Activated T-cell treated with anti-CD3 and anti-CD28 coated beads, Interleukin-2, amount 50 U/mL, for 4 hours (primary cell): ENCODE measurements at places on chromosomes 4 and X.

DNA sequence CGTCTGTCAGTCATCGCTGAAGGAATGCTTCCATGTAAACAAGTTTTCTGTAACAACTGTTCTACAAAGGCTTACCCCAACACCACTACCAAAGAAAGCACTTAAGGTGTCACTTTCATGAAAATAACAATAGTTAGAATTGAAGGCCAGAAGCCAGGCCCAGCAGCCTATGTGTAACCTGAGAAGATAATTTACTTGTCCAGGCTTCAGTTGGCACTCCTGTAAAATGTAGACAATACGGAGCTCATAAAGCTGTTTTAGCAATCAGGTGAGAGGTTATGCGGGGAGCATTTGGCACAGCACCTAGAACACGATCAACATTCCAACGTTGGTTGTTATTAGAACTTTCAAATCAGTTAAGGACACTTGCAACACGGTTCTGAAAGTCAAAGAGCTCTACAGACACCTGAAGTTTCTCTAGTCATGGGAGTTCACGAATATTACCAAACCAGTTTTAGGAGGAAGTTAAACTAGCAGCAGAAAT, 15.7 kb downstream of the ADGRA3 start:
- no peak for DNase-seq

- no peak for DNase-seq
These were observed 3.4 kb downstream of the WFS1 start for GRCh38 chr4:6272863-6273660.

DNA sequence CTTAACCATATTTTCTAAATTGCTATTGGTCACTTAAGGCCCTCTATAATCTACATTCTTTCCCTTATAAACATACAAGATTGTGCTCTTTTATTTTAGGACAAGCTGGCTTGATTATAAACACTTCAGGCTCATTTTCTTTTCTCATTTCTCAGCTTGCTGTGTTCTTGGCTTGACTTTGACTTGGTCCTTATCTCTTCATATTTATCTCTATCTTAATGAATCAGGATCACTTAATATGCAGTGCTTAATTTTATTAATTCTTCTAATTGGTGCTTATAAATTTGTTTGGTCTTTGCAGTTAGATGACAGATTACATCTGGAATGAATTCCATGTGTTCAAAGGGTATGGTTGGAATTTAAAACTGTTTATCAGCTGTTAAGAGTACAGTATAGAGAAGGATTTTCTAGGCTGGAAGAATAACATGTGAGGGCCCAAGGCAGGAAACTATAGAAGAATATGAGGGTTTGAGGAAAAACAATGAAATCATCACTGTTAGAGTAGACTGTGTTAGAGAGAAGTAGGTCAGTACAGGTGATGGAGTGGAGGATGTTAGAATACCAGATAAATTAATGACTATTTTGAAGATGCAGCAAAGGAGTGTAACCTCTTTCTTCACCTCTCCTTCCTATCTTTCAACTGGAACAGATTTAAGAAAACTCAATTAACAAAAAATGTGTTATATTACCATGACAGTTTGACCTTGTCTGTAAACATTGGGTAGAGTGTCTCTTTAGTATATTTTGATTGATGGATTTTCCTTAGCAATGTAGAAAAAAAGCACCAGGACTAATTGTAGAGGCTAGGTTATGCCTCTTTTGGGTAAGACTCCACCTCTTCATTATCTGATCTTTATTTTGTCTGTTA, 169.6 kb downstream of the RAPGEF2 start:
- no peak for DNase-seq

- DNase-seq: no peak
These were observed 542 bp downstream of the RNF150 start for GRCh38 chr4:141132709-141133145.

DNA sequence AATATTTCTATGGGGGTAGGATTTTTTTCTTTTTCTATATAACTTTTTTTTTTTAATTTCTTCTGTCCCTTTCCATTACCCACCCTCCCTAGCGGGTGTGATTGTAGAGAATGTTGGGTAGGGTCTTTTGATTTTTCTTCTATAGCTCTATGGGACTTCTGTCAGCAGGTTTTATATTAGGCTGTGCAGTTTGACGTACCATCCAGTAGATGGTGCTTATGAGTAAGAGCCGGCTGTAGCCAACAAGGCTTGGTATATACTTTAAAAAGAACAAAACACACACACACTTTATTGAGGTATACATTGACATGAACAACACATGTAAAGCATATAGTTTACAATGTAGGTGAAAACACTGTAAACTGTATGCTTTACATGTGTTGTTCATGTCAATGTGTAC, 247.9 kb upstream of the POF1B start:
- DNase-seq: no peak

GRCh38 chr4:38894322-38894982, 26.8 kb downstream of the FAM114A1 start:
- no peak for DNase-seq

- no peak for DNase-seq
These were observed 60.8 kb downstream of the MTMR8 start for GRCh38 chrX:64334467-64334866.

- DNase-seq: no peak
These were observed 2.4 kb upstream of the SLIT2 start for GRCh38 chr4:20249333-20249732.

DNA sequence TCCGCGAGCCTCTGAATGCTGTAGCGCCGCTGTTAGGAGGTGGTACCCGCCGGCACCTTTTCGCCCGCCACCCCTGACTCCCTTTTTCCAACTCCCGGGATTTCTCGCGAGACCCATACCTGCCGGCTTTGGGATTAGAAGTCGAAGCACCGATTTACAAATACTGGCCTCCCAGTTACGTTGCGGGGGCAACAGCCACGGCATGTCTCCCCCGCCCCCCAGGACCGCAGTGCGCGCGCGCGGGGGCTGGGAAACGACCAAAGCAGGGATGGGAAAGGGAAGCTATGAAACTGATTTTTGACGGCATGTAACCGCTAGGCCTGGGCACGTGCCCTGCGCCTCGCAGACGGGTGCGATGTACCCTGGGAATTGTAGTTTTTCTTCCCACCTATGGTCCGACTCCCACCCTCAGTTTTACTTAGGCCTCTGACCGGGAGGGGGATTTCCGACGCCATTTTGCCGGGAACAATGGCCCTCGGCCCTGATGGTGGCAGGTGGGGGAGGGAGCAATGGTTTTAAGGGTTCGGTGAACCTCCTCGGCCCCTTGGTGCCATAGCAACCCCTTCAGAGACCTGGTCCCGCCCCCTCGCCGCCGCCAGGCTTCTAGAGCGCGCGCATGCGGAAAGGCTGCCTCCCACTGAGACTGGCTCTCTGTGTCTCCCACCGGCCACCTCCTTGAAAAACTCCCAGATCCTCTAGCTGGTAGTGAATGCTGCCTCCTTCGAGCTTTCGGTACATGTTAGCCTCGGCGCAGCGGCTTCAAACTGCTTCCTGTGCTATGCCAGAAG, 772 bp upstream of the WNK3 start:
- DNase-seq: peak; percentile 33

GRCh38 chrX:36083256-36083655, 163.7 kb downstream of the CFAP47 start:
- no peak for DNase-seq

- no peak for DNase-seq
These were observed 27.0 kb upstream of the NKAP start for GRCh38 chrX:119970574-119970973.

DNA sequence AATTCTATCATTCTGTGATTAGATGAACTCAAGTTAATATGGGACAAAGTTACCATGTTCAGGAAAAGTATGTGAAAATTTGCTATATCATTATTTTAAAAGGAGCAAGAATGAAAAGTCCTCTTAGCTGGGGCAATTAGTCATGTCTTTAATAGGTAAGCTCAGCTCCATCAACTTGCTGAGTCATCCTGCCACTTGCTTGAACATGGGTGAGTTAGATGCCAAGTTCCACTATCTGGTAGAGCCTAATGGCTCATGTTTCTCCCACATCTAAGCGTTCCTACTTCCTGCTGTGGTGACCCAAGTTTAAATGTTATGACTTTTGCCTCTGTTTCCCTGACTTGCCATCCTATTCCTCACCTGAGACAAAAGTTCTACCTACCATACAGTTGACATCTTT, 276.8 kb downstream of the ZNF674 start:
- no peak for DNase-seq

GRCh38 chrX:23980011-23980441, 47.0 kb downstream of the KLHL15 start:
- DNase-seq: no peak

DNA sequence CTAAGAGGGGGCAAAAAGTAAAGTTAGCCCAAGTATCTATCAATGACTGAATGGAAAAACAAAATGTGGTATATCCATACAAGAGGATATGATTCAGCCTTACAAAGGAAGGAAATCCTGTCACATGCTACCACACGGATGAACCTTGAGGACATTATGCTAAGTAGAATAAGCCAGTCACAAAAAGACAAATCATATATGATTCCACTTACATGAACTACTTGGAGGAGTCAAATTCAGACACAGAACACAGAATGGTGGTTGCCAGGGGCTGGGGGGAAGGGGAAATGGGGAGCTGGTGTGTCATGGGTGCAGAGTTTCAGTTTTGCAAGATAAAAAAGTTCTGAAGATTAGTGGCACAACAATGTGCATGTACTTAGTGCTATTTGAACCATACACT, 101.8 kb downstream of the SH3KBP1 start:
- DNase-seq: no peak

DNA sequence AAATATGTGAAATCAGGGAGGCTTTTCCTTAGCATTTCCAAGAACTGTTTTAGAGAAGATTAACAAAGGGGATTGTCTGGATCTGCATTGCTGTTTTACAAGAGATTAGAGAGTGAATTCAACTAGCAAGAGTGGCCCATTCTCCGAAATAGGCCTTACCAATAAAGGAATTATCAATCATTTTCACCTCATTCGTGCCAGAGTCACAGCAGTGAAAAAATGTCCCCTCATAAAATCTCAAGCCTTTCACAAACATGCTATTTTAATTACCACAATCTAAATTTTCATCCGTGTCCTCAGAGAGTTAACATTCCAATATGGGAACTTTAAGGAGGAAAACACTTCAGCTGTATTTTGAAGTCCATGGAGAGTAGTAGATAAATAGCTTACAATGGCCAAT, 979.6 kb downstream of the RPA4 start:
- DNase-seq: no peak

DNA sequence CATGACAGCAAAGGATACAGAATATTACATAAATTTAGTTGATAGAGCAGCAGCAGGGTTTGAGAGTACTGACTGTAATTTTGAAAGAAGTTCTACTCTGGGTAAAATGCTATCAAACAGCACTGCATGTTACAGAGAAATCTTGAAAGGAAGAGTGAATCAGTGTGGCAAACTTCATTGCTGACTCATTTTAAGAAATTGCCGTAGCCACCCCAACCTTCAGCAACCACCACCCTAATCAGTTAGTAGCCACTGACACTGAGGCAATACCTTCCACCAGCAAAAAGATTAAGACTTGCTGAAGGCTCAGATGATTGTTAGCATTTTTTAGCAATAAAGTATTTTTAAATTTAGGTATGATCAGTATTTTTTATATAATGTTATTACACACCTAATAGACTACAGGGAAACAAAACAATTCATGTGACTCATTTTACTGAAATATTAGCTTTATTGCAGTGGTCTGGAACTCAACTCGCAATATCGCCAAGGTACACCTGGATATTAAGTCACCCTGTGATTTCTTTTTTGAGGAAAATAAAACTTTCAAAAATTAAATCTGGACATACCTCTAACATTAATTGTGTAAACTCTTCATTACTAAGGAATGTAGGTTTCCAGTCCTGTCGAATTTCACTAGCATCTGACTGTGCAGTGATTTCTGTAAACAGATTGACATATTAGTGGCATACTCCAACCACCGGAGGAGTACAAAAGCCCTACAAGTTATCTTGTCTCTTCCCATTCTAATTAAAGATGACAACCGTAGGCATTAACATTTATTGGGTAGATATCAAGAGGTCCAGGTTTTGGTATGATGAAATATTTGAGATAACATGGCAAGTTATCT, 71.1 kb downstream of the CLOCK start:
- no peak for DNase-seq

DNA sequence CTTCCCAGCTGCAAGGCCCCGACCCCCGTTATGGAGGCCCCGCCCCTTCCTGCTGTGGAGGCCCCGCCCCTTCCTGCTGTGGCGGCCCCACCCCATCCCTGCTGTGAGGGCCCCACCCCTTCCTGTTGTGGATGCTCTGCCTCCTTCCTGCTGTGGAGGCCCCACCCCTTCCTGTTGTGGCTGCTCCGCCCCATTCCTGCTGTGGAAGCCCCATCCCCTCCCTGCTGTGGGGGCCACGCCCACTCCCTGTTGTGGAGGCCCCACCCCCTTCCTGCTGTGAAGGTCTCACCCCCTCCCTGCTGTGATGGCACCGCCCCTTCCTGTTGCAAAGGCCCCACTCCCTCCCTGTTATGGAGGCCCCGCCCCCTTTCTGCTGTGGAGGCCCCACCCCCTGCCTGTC, 104.9 kb upstream of the PSAPL1 start:
- no peak for DNase-seq

- no peak for DNase-seq
These were observed 106.2 kb downstream of the ALPK1 start for GRCh38 chr4:112403101-112403945.

DNA sequence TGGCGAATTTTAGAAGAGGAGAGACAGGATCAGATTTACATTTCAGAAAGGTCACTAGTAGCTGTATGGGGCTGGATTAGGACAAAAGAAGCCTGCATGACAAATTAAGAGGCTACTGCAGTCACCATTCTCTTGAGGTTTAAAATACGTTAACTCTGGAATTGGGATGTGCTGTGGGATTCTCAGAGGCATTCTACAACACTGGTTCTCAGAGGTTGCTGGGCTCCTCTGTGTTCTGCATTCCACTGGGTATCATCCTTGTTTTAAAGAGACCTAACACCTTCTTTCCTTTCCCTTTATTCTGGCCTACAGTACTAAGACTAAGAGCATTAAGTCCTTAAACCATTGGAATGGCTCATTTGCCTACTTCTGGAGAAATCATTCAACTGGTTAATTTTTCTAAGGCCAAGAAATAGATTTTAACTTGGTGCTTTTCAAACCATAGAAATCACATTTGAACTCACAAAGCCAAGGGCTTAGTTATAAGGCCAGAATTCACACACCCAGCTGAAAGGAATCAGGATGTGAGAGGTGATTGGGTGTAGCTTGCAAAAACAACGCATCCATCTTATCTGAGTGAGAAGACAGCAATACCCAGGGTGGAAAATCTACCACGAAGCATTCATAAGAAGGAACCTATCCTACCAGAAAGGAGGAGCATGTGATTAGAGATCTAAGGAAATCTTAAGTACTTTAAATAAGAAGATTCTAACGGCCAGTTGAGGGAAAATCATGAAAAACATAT, 116.6 kb downstream of the SHISA3 start:
- DNase-seq: no peak

GRCh38 chr4:38780833-38781484, 1.8 kb downstream of the TLR10 start:
- no peak for DNase-seq

DNA sequence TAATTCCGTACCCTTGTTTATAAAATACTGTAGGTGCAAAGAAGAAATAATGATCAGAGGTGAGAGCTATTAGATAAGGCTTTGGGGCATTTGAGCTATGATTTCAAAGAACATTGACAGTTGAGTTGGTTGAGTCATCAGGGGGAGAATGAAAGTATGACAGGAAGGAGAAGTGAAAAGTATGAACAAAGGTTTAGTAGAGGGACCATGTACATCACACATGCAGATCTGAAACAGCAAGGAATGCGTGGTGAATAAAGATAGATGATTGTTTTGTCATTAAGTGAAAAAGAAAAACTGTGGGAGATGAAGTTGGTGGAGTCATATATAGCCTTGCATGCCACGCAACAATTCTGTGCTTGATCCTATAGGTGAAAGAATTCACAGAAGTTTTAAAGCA, 163.1 kb downstream of the ARAP2 start:
- DNase-seq: no peak

GRCh38 chr4:137343221-137343620, 189.1 kb downstream of the PCDH18 start:
- no peak for DNase-seq
